ENCODE measurements at places on chromosomes 11 and 22. TPM values are rescaled to one million over a fixed set of nuclear protein-coding genes. Genes with fewer than 3 reads are reported as not detected.
A peak's percentile ranks its signal among the peaks of the same experiment; 100 is the strongest.

DNA sequence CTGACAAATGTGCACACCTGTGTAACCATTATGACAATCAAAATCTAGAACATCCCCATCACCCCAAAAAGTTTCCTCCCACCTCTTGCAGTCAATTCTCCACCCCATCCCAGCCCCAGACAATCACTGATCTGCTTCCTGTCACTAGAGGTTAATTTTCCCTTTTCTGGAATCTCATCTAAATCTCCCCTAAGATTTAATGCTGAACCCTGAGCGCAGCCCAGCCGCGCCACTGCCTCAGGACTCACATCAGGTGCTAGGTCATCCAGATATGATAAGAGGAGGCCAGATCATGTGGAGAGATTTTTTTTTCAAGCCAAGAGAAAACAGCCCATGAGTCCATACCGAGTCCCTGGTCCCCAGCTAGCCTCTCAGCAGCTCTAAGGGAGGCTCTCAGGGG, 4.3 kb upstream of the TMPRSS13 start:
- H3K27ac ChIP-seq = no peak overlapping the region
- no peak overlapping the region for H3K4me3 ChIP-seq
- H3K27me3 ChIP-seq = peaks cover 2% of the 10 kb centered on the region
- H3K4me1 ChIP-seq = peaks cover 44% of the 10 kb centered on the region

GRCh38 chr11:134366254-134366653, 34.5 kb downstream of the GLB1L2 start:
- H3K27me3 ChIP-seq = peaks cover 4% of the 10 kb centered on the region
- no peaks in the 10 kb centered on the region for H3K36me3 ChIP-seq
- H3K4me3 ChIP-seq = no peak overlapping the region
- peaks cover 9% of the 10 kb centered on the region for H3K4me1 ChIP-seq
- no peak overlapping the region for H3K27ac ChIP-seq

DNA sequence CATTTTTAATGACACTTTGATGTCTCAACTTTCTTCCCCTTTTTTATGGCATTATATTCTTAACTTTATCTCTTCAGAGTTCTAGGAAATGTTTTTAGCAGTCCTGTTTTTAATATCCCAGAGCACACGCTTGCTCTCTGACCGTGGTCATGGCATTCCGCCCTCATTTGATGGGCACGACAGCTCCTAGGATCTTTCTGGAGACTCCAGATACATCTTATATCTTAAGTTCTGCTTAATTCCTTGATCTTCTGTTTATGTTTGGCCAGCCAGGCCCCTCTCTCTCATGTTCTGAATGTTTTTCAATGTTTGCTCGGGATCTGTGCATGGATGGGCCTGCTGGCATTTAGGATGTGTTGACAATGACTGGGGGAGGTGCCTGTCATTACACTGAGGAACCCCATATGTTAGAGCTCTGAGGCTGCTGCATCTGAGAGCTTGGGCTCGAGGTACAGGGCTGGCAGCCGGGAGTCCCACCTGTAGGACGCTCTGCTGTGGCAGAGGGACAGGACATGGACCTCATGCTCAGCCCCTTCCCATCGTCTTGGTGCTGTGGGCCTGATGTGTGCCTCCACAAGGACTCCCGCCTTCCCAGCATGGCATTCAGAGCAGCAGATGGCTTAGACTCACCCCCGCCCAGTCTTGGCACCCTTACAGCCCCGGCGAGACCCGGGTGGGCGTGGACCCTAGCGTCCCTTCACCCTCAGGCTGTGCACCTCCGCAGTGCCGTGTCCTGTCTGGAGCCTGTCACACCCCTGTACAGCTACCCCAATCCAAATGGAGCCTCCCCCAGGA, 75.0 kb downstream of the CDKN1C start:
- H3K27ac ChIP-seq = no peak overlapping the region
- no peaks in the 10 kb centered on the region for H3K36me3 ChIP-seq
- no peak overlapping the region for H3K4me3 ChIP-seq
- peaks cover 27% of the 10 kb centered on the region for H3K4me1 ChIP-seq
- DNase-seq = no peak
- no peaks in the 10 kb centered on the region for H3K27me3 ChIP-seq

- no peak for DNase-seq
- no peaks in the 10 kb centered on the region for H3K36me3 ChIP-seq
- no peaks in the 10 kb centered on the region for H3K4me1 ChIP-seq
- H3K27me3 ChIP-seq = peaks cover 1% of the 10 kb centered on the region
Observed at GRCh38 chr11:115290893-115291292, 213.3 kb downstream of the CADM1 start.

GRCh38 chr22:43434275-43434927, 22.6 kb downstream of the MPPED1 start:
- H3K27me3 ChIP-seq = peaks cover 7% of the 10 kb centered on the region
- H3K4me1 ChIP-seq = no peaks in the 10 kb centered on the region
- H3K4me3 ChIP-seq = no peak overlapping the region

GRCh38 chr11:9341638-9342178, 27.3 kb upstream of the TMEM41B start:
- H3K27me3 ChIP-seq = no peaks in the 10 kb centered on the region
- H3K4me1 ChIP-seq = peaks cover 10% of the 10 kb centered on the region
- H3K36me3 ChIP-seq = no peaks in the 10 kb centered on the region
- H3K4me3 ChIP-seq = no peak overlapping the region

GRCh38 chr11:120222916-120223315, 12.1 kb downstream of the OAF start:
- no peak overlapping the region for H3K4me3 ChIP-seq
- H3K27ac ChIP-seq = no peak overlapping the region
- DNase-seq = no peak
- H3K27me3 ChIP-seq = peaks cover 7% of the 10 kb centered on the region

GRCh38 chr11:94751786-94752185, 16.4 kb upstream of the AMOTL1 start:
- H3K4me1 ChIP-seq = no peaks in the 10 kb centered on the region
- no peak for DNase-seq
- peaks cover 43% of the 10 kb centered on the region for H3K27me3 ChIP-seq

GRCh38 chr11:46917762-46918082, 628 bp downstream of the LRP4 start:
- H3K36me3 ChIP-seq = no peaks in the 10 kb centered on the region
- H3K4me3 ChIP-seq = peak overlapping the region; percentile 62
- DNase-seq = no peak
- H3K4me1 ChIP-seq = peaks cover 30% of the 10 kb centered on the region

GRCh38 chr11:45455536-45455935, 169.4 kb upstream of the SYT13 start:
- no peak for DNase-seq
- H3K36me3 ChIP-seq = no peaks in the 10 kb centered on the region
- H3K27me3 ChIP-seq = peaks cover 8% of the 10 kb centered on the region
- no peak overlapping the region for H3K27ac ChIP-seq

DNA sequence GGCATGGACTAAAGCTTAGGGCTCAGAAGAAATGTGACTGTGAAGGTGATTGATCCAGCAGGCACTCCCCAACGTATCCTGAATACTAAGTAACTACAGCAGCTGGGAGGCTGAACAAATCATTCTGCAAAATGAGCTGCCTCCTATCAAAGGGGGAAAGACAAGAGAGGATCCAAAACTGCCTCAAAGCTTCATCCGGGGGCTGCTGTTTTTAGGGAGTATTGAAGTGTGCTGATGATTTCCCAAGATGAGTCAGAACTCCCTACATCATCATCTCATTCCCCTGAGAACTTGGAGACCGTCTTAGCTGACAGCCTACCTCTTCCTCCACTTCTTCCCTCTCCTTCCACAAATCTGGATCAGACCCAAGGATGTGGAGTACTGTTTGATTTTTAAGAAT, 108.4 kb upstream of the GRAMD1B start:
- no peak overlapping the region for H3K4me3 ChIP-seq
- peaks cover 18% of the 10 kb centered on the region for H3K27me3 ChIP-seq
- DNase-seq = no peak
- H3K4me1 ChIP-seq = no peaks in the 10 kb centered on the region
- no peaks in the 10 kb centered on the region for H3K36me3 ChIP-seq

DNA sequence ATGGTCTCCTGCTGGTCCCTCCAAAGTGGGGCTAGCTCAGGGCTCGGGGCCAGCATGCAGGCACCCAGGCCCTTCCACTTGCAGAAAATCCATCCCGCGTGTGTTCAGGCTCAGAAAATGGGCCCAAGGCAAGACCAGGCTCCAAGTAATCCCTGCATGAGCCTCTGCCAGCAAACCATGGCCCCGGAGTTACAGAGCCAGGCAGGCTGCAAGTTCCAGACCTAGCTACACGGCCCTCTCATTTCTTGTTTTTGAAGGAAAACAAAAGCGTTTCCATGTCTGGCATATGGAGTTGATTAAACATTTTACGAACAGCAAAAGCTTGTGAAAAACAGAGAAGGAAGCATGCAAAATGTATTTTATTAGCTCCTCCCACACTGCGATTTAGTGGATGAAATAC, 29.7 kb downstream of the KIAA0930 start:
- no peak overlapping the region for H3K4me3 ChIP-seq
- no peaks in the 10 kb centered on the region for H3K36me3 ChIP-seq
- no peaks in the 10 kb centered on the region for H3K27me3 ChIP-seq
- H3K27ac ChIP-seq = no peak overlapping the region
- no peak for DNase-seq

DNA sequence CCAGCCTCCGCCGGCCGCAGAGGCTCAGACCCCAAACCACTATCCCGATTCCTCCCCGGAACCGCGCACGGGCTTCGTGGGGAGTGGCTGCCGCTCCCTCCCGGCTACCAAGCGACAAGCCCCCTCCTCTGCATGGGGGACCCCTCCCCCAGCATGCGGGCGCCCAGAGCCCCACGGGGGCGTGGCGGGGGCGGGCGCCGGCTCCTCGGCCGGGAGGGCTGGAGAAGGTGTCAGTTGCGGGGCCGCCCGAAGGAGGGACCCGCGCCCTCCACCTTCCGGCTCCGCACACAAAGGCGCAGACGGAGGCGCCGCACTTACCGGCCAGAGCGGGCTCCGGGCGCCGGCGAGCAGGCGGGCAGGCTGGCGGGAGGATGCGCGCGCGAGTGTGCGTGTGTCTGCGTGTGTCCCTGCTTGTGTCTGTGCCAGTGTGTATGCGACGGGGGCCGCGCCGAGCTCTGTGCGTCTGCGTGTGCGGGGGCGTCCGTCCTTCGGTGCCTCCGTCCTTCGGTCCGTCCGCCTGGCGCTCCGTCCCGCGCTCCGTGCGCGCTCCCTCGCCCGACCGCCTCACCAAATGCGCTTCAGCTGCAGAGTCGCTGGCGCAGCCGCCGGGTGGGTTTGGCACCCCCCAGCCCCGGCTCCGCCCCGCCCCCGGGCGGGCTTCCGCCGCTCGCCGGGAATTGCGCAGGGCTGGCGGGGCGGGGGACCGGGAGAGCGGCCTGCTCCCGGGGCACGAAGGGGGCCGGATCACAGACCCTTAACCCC, at the start of gene PTPN5:
PTPN5 (minus strand) TSS at position 592 of the 762 bp plus-strand sequence. CDS start 19,840 bp downstream, outside the sequence.
- H3K4me1 ChIP-seq = no peaks in the 10 kb centered on the region
- no peak for DNase-seq
- no peak within 1 kb of the TSS for H3K27ac ChIP-seq
- H3K4me3 ChIP-seq = no peak within 1 kb of the TSS

DNA sequence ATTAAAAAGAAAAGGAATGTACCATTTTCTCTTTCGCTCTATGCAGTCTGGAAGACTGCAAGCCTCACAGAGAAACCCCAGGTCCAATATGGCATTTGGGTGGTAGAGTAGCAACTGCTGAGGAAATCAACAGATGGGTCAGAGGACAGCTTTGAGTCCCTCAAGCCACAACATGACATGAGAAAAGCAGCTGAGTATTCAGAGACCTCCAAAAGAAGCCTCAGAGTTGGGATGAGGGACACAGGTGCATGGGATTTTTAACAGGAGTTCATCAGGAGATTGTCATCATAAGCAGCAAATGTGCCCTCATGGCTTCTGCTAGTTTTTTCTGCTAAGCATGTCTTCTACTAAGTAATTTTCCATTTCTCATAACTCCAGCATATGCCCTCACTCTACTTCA, 111.6 kb downstream of the BLID start:
- no peaks in the 10 kb centered on the region for H3K36me3 ChIP-seq
- DNase-seq = no peak
- H3K4me3 ChIP-seq = no peak overlapping the region

The VSTM5 gene
- not detected for total RNA-seq

The HBG2 gene
- total RNA-seq = not detected

The GGT5 gene
- 0.10 TPM for total RNA-seq

The PVALB gene
- not detected for total RNA-seq

The RBMXL2 gene
- total RNA-seq = not detected

The ART1 gene
- not detected for total RNA-seq

Data from activated CD4-positive, alpha-beta T cell treated with anti-CD3 and anti-CD28 coated beads, Interleukin-2, amount 10 ng/mL, durations not matched to agents 7 days and 5 days (primary cell).